ENCODE measurements at places on chromosomes 2 and 18. TPM values are rescaled to one million over a fixed set of nuclear protein-coding genes. Genes with fewer than 3 reads are reported as not detected.

DNA sequence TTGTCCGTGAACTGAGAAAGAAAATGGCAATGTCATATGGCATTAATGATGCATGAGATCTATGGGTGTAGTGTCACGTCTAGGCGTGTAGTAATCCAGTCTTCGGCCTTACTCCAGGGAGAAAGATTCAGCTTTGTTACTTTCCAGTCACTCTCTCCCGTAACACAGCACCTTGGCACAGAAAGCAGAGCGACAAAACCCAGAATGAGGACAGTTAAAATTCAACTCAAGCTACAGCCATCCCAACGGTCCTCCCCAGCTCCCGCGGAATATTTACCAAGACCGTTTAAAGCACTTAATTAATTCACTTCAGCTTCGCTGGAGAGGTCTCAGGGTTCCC is 797 bp upstream of the CRIM1 start:
- H3K4me1 ChIP-seq = peaks cover 24% of the 10 kb centered on the region
- peak overlapping the region; percentile 70 for H3K4me3 ChIP-seq
- no peak for DNase-seq
- no peaks in the 10 kb centered on the region for H3K36me3 ChIP-seq

Gene ADD2
- 0.40 TPM for total RNA-seq

Gene DNAJC5G
- not detected for total RNA-seq

DNA sequence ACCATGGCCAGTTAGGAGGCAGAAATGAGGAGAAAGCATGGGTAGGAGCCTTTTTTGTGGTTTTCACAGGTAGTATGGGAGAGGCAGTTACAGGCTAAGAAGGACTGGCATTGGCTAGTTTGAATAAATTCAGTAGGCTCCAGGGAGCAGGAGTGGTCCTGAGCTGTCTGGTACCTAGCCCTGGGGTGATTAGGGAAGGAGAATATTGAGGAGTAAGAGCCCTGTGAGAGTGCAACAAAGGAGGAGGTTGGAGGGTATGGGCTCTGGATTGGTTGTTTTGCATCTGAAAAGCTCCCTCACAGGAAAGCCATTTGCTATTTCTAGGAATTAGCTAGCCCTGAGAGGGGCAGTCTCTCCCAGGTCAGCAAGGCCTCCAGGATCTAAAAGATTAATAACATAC is 13.3 kb upstream of the TCF7L1 start:
- H3K4me1 ChIP-seq = no peaks in the 10 kb centered on the region
- DNase-seq = no peak
- H3K27ac ChIP-seq = no peak overlapping the region
- H3K27me3 ChIP-seq = no peaks in the 10 kb centered on the region

GRCh38 chr2:182814804-182815203 is 51.6 kb downstream of the FRZB start:
- H3K36me3 ChIP-seq = no peaks in the 10 kb centered on the region
- H3K27ac ChIP-seq = no peak overlapping the region
- H3K4me1 ChIP-seq = no peaks in the 10 kb centered on the region

DNA sequence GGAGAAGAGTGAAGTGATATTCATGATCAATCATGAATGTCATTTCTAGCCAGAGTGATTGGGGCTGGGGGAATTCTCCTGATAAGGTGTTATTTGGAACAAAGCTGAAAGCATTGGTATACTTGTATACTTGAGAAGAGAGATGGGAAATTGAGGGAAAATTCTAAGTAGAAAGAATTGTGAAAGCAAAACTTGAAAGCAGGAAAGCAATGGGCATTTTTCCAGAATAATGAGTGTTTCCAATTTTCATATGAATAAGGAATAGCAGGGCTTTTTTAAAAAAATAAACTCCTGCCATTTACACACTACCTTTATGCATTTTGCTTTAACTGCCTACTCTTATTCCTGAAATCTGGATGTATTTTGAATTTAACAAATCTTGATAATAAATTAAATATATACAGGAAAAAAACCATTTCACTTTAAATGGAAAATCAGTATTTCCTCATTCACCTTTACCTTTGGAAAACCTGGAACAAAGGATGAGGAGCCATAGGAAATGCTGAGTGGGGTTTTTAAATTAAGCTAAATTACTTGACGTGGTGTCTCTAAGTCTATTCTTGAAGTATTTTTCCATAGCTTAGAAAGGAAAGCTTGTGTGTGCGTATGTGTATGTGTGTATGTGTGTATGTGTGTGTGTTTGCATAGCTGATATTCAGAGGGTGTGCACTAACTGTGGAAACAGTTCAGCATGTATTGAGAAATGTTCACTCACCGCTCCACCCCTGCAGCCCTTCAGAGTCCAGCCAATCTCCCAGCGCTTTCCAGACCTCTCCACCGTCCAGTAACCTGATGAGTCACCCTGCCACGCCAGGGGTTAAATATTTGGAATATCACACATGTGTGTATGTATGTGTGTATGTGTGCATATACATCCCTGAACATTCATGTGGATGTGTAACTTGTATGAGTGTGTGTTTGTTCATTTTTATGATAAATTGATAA is 427.3 kb downstream of the THSD7B start:
- no peaks in the 10 kb centered on the region for H3K36me3 ChIP-seq
- H3K27ac ChIP-seq = no peak overlapping the region
- no peak overlapping the region for H3K4me3 ChIP-seq
- no peaks in the 10 kb centered on the region for H3K27me3 ChIP-seq

GRCh38 chr2:239305771-239306170 is 95.0 kb downstream of the HDAC4 start:
- DNase-seq = peak; percentile 5
- no peaks in the 10 kb centered on the region for H3K36me3 ChIP-seq
- no peaks in the 10 kb centered on the region for H3K27me3 ChIP-seq
- H3K4me1 ChIP-seq = peaks cover 72% of the 10 kb centered on the region
- peak overlapping the region; percentile 83 for H3K27ac ChIP-seq
- H3K4me3 ChIP-seq = no peak overlapping the region

GRCh38 chr2:169716238-169716886 is 17.3 kb upstream of the KLHL23 start:
- H3K27me3 ChIP-seq = no peaks in the 10 kb centered on the region
- H3K4me3 ChIP-seq = no peak overlapping the region
- H3K27ac ChIP-seq = peak overlapping the region; percentile 82
- no peaks in the 10 kb centered on the region for H3K36me3 ChIP-seq

GRCh38 chr2:217911283-217912097 is 91.3 kb downstream of the TNS1 start:
- H3K36me3 ChIP-seq = no peaks in the 10 kb centered on the region
- peaks cover 58% of the 10 kb centered on the region for H3K4me1 ChIP-seq

GRCh38 chr2:38421274-38422056 is 44.4 kb upstream of the ATL2 start:
- H3K36me3 ChIP-seq = no peaks in the 10 kb centered on the region
- H3K4me3 ChIP-seq = no peak overlapping the region
- H3K4me1 ChIP-seq = peaks cover 11% of the 10 kb centered on the region
- DNase-seq = no peak
- H3K27ac ChIP-seq = no peak overlapping the region

- H3K4me3 ChIP-seq = no peak overlapping the region
- H3K27me3 ChIP-seq = peaks cover 50% of the 10 kb centered on the region
- peaks cover 9% of the 10 kb centered on the region for H3K4me1 ChIP-seq
- H3K36me3 ChIP-seq = no peaks in the 10 kb centered on the region
- no peak for DNase-seq
These were observed 5.1 kb downstream of the FIGLA start for GRCh38 chr2:70785137-70785911.

Gene TLX2
- total RNA-seq = not detected

DNA sequence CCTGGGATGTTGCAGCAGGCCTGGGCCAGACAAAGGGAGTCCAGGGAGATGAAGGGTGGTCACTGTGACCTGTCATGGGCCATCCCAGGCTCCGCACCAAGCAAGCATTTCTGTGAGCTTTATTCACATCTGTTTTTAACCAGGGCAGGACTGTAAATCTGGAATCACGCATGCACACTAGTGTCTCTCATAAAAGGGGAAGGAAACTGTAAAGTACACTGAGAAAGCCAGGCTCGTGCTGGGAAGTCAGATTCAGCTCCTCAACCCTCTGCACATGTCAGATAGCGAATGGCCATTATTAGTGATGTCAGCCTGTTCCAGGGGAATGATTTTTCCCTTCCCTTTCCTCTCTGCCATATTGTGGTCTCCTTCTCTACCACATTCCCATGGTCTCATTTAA is 818.6 kb upstream of the RAB6C start:
- H3K4me3 ChIP-seq = no peak overlapping the region
- H3K27me3 ChIP-seq = no peaks in the 10 kb centered on the region
- DNase-seq = no peak
- H3K36me3 ChIP-seq = no peaks in the 10 kb centered on the region
- H3K27ac ChIP-seq = no peak overlapping the region

DNA sequence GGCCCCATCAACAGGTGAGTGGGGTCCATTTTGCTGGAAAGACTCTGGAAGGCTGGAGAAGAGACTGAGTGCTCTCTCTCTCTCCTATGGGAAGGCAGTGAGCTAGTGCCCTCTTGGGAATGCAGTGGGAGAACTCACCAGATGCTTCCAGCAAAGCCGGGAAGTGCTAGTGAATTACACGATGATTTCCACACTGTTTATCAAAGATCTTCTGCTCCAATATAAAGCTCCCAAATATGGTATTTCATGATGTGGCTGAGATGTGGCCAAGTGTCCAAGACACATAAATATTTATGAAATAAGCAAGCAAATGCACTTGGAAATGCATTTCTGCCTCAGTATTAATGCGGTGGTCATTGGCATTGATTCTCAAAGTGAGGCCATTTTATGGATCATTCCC is 135.9 kb downstream of the VAPA start:
- H3K27me3 ChIP-seq = no peaks in the 10 kb centered on the region
- no peaks in the 10 kb centered on the region for H3K4me1 ChIP-seq
- H3K4me3 ChIP-seq = no peak overlapping the region
- no peak for DNase-seq
- H3K36me3 ChIP-seq = no peaks in the 10 kb centered on the region

DNA sequence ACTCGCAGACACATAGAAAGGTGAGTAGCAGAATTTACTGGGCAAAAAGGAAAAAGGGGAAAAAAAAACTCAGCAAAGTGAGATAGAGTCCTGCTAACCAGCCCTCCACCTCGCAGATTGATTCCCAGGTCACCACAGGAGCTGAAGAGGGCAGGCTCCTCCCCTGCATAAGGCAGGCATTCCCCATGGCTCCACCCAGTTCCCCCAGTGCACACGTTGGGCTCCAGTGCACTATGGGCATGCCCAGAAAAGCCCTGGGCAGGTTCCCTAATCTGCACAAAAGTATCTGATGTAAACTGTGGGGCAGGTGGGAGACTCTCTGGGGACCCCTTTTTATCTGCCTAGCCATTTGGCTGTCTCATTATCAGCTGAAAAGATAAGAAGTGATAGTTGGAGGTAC is 461.2 kb upstream of the TMEFF2 start:
- no peaks in the 10 kb centered on the region for H3K4me1 ChIP-seq
- no peaks in the 10 kb centered on the region for H3K36me3 ChIP-seq
- no peak overlapping the region for H3K4me3 ChIP-seq
- no peak overlapping the region for H3K27ac ChIP-seq

- no peak overlapping the region for H3K4me3 ChIP-seq
- H3K27me3 ChIP-seq = no peaks in the 10 kb centered on the region
- no peak overlapping the region for H3K27ac ChIP-seq
- DNase-seq = no peak
These were observed 278.7 kb upstream of the RAB12 start for GRCh38 chr18:8330575-8330974.

- H3K27ac ChIP-seq = no peak overlapping the region
- H3K4me1 ChIP-seq = no peaks in the 10 kb centered on the region
- no peaks in the 10 kb centered on the region for H3K36me3 ChIP-seq
- no peaks in the 10 kb centered on the region for H3K27me3 ChIP-seq
These were observed 77.7 kb downstream of the GULP1 start for GRCh38 chr2:188369365-188369764.
